ENCODE measurements at places on chromosomes 4 and X. TPM values are rescaled to one million over a fixed set of nuclear protein-coding genes. Genes with fewer than 3 reads are reported as not detected.

DNA sequence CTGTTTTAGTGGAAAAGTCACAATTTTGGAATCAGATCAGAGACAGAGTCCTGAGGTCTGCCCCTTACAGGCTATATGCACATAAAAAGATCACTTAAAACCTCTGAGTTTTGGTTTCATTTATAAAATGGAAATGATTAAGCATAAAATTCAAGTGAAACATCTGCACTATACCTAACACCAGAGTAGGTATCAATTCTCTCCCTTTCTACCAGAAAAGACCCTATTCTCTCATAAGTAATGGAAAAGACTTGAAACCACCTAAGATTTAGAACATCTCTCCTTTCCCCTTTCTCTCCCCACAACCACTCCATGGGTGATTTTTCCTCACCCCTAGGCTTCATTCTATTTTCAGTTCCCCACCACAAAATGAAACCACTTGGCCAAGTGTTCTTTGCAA, 907 bp downstream of the LHFPL1 start:
- H3K27ac ChIP-seq: peak overlapping the region; percentile 73
- H3K4me3 ChIP-seq: peak overlapping the region; percentile 78
- H3K27me3 ChIP-seq: no peaks in the 10 kb centered on the region

RHOXF2 gene
- total RNA-seq: not detected

DNA sequence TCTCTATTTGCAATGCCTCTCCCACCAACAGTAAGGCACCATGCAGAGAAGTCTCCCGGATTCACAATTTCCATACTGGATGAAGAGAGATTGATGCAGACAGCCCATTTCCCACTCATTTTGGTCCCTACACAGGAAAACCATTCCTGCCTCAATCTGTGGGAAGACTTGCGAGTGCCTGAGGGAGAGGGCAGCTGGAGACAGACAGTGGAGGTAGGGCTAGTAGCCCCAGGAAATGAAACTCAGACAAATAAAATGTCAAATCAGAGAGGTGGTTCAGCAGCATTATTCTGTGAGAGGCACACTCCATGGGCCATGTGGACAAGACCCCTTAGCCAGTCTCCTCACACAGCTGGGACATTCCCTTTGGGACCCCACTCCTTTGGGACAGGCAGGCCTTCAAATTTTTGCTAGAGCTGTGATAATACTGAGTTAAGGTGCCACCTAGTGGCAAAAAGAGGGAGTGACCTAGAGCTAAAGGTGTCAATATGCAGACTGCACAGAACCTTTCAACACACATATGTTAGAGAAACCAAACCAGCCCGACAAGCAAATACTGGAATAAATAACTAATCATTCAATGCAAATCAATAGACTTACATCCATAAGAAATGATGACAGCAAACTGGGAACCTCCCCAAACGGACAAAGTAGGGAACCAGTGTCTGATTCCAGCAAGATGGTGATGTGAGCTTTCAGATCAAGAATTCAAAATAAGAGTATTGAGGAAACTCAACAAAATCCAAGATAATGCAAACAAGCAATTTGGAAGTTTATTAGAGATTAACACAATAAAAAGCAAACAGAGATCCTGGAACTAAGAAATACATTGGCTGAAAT, 1865.3 kb upstream of the AGA start:
- no peak overlapping the region for H3K27ac ChIP-seq
- H3K27me3 ChIP-seq: no peaks in the 10 kb centered on the region
- no peak for DNase-seq
- H3K36me3 ChIP-seq: no peaks in the 10 kb centered on the region
- no peaks in the 10 kb centered on the region for H3K4me1 ChIP-seq

VEGFC gene
- not detected for total RNA-seq

GRCh38 chr4:23728393-23728792, 161.5 kb downstream of the PPARGC1A start:
- H3K4me1 ChIP-seq: no peaks in the 10 kb centered on the region
- DNase-seq: no peak
- no peak overlapping the region for H3K27ac ChIP-seq

SATL1 gene
- total RNA-seq: not detected

- no peak overlapping the region for H3K27ac ChIP-seq
- no peaks in the 10 kb centered on the region for H3K36me3 ChIP-seq
- peak; percentile 22 for DNase-seq
These were observed 528 bp upstream of the SNCA start for GRCh38 chr4:89837385-89837992.

DNA sequence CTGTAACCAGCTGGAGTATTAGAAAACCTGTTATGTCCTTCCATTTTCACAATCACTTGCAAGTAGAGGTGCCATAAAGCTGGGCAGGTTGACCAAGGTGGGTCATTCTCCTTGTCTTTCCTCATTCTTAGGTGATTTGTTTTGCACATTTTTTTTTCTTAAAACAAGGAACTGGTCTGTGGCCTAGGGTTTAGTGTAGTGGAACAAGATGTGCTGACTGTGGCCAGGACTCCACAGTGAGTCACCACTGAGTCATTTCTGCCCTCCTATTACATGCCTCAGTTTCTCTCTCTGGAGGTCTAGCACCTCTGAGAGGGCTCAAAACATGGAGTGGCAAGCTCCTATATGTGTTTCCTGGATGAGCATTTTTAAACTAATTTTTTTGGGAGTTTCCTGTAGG, 355.9 kb downstream of the GPM6A start:
- DNase-seq: no peak
- H3K27ac ChIP-seq: no peak overlapping the region
- H3K36me3 ChIP-seq: no peaks in the 10 kb centered on the region
- no peak overlapping the region for H3K4me3 ChIP-seq
- no peaks in the 10 kb centered on the region for H3K27me3 ChIP-seq
- H3K4me1 ChIP-seq: peaks cover 12% of the 10 kb centered on the region

GRCh38 chr4:53688186-53688790, 97.0 kb upstream of the LNX1 start:
- H3K4me3 ChIP-seq: no peak overlapping the region
- no peak for DNase-seq
- H3K27ac ChIP-seq: no peak overlapping the region
- no peaks in the 10 kb centered on the region for H3K36me3 ChIP-seq
- peaks cover 27% of the 10 kb centered on the region for H3K27me3 ChIP-seq

GRCh38 chrX:20011608-20012007, 20.7 kb upstream of the BCLAF3 start:
- no peaks in the 10 kb centered on the region for H3K27me3 ChIP-seq
- no peaks in the 10 kb centered on the region for H3K36me3 ChIP-seq
- no peak overlapping the region for H3K27ac ChIP-seq
- peaks cover 11% of the 10 kb centered on the region for H3K4me1 ChIP-seq
- H3K4me3 ChIP-seq: no peak overlapping the region

- DNase-seq: no peak
- no peaks in the 10 kb centered on the region for H3K4me1 ChIP-seq
- H3K27me3 ChIP-seq: no peaks in the 10 kb centered on the region
- no peaks in the 10 kb centered on the region for H3K36me3 ChIP-seq
- no peak overlapping the region for H3K27ac ChIP-seq
- no peak overlapping the region for H3K4me3 ChIP-seq
These were observed 57.5 kb upstream of the TNIP3 start for GRCh38 chr4:121221608-121222007.

F8 gene
- total RNA-seq: 2.0 TPM

DNA sequence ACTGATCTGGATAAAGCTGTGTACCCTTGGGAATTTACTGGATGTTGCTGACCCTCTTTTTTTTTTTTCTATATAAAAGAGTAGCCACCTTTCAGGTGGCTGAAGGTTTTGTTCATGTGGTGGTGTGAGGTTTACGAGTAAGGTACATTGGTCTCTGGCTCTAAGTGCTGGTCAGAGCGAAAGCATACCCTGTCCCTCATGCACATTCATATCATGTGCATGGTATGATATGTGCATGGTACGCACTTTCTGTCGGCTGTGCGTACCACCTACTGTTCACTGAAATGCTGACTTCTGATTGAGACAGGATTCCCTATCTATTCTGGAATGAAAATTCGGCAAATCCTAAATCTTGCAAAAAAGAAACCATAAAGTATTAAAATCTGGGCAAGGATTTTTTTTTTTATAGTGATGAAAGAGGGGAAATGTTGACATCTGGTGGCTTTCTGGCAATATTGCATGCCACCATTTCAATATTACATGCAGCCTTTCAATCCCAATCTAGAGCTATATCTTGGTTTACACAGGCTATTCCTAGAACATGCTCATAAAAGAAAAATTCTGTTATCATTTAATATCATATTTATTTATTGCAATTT, 32.8 kb downstream of the FAM149A start:
- H3K27ac ChIP-seq: no peak overlapping the region
- peaks cover 12% of the 10 kb centered on the region for H3K27me3 ChIP-seq
- no peaks in the 10 kb centered on the region for H3K36me3 ChIP-seq

SMIM43 gene
- not detected for total RNA-seq

DNA sequence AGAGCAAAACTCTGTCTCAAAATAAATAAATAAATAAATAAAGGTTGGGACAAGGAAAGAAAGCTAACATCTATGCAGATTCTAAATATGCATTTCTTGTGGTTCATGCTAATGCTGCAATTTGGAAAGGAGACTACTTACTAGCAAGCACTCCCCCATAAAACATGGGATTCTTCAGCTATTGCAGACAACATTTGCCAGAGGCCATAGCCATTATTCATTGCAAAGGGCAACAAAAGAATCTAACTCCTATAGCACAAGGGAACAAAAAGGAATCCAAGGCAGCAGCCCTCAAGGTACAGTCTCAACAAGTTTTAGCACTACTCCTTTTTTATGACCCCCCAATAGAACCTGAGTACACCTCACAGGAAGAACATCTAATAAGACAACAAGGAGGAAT, 8.0 kb upstream of the HERC5 start:
- no peak overlapping the region for H3K4me3 ChIP-seq
- no peaks in the 10 kb centered on the region for H3K27me3 ChIP-seq
- H3K4me1 ChIP-seq: no peaks in the 10 kb centered on the region
- no peaks in the 10 kb centered on the region for H3K36me3 ChIP-seq

- peaks cover 63% of the 10 kb centered on the region for H3K4me1 ChIP-seq
- no peaks in the 10 kb centered on the region for H3K27me3 ChIP-seq
- no peaks in the 10 kb centered on the region for H3K36me3 ChIP-seq
- H3K4me3 ChIP-seq: no peak overlapping the region
- peak overlapping the region; percentile 82 for H3K27ac ChIP-seq
- DNase-seq: no peak
These were observed 5.2 kb upstream of the TMEM156 start for GRCh38 chr4:39037491-39037825.

DNA sequence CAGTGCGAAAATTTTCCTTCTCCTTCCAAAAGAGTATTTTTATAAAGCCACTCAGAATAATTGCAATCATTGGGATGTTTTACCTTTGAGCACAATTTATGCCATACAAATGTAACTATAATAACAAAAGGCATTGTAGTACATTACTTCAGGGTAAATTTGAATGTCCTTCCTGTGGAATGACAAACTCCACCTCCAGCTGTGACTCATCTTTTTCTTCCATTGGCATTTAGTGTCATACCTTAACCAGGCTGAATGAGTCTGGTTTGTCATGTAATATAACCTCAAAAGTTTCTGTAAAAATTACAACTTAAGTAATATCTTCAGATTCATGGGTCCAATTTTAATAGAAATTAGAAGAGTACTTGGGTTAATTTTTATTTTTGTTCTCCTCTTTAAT, 93.3 kb downstream of the TMEM47 start:
- H3K27ac ChIP-seq: no peak overlapping the region
- no peaks in the 10 kb centered on the region for H3K27me3 ChIP-seq
- H3K4me1 ChIP-seq: no peaks in the 10 kb centered on the region
- DNase-seq: no peak

- no peaks in the 10 kb centered on the region for H3K27me3 ChIP-seq
- no peak overlapping the region for H3K27ac ChIP-seq
- DNase-seq: no peak
- no peak overlapping the region for H3K4me3 ChIP-seq
- no peaks in the 10 kb centered on the region for H3K36me3 ChIP-seq
These were observed 109.1 kb upstream of the TBL1X start for GRCh38 chrX:9355739-9356138.
